ENCODE measurements at places on chromosomes 7 and 10. TPM values are rescaled to one million over a fixed set of nuclear protein-coding genes. Genes with fewer than 3 reads are reported as not detected.

Gene SPRN
- total RNA-seq = 3.7 TPM

Gene ZCWPW1
- 2.6 TPM for total RNA-seq

Gene MALRD1
- total RNA-seq = 0.24 TPM

Gene GJD4
- total RNA-seq = not detected

Gene AKR1B1
- total RNA-seq = 114 TPM

Gene STEAP2
- total RNA-seq = 2.3 TPM

Gene CCNY
- total RNA-seq = 89.4 TPM

Gene CCZ1B
- 54.4 TPM for total RNA-seq

Gene WIPF3
- total RNA-seq = 1.0 TPM

DNA sequence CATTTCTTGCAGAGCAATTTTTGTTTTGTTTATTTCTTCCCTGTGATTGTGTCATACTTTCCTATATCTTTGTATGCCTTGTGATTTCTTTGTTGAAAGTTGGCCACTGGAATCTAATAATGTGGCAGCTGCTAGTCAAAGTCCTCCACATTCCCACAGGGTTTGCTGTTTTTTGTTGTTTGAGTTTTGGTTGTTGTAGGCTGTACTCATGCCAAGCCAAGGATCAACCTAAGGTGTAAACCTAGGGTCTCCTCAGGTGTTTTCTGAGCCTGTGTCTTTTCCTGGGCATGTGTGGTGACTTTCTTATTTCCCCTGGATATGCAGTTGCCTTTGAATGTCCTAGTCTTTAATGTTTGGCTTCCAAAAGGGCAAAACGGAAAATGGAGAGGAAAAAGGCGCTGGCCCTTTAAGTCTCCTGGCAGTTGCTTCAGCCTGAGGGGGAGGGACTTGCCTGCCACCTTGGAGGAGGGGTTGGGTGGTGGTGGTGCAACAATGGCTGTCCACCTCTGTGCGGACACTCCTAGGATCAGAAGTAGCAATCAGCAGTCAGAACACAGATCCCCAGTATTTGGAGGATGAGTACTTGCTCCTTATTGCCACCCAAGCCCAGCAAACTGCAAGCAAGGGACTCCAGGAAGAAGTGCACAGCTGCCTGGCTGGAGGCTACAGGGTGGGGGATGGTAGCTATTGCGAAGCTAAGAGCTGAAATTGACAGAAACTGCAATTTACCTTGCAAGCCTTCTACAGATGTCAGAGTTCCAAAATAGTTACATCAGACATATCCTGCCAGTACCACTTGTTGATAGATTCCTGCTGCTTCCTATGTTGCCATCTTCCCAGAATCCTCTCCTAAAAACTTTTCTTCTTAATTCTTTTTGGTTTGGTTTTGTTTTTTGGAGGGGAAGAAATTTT, 5.6 kb upstream of the ZNF518A start:
- peak; percentile 13 for DNase-seq

GRCh38 chr7:47428052-47428767, 153.7 kb downstream of the TNS3 start:
- no peak for DNase-seq

DNA sequence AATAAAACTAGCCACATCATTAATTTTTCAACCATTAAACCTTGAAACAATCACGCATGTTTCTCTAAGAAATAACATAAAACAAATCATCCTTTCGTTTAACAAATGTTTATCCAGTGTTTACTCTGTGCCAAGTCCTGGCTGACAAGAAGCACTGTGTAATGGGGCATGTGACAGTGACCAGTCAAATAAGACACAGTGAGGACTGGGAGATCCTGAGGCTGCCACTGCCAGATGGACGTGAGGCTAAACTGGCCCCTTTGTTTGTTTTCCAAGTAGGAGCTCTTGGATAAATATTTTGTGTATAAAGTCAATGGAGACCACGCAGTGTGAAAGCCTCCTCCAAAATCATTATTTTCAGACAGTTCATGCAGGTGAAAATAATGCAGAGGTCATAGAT, 626.2 kb downstream of the SUGCT start:
- no peak for DNase-seq

- peak; percentile 86 for DNase-seq
These were observed 103.9 kb downstream of the ZMYND11 start for GRCh38 chr10:239109-239508.

- DNase-seq = peak; percentile 4
These were observed 4.8 kb downstream of the RUFY2 start for GRCh38 chr10:68402276-68402675.

DNA sequence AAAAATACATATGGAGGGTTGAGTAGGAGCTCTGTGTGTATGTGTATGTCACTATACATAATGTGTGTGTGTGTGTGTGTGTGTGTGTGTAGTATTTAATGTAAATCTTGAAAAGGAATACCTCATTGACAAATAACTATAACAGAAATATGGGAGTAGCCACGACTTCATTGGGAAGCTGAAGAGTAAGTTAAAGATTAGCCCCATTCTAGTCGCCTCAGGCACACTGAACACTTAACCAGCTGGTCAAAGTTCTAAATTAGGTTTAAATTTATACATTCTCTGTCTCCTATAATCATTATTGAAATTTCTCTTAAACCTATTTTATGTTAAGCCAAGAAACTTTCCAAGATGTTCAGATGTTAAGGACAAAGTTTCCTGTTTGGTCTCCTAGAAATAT, 45.3 kb downstream of the FAM13C start:
- no peak for DNase-seq

- DNase-seq = no peak
These were observed 45.1 kb downstream of the CHN2 start for GRCh38 chr7:29239638-29240037.

DNA sequence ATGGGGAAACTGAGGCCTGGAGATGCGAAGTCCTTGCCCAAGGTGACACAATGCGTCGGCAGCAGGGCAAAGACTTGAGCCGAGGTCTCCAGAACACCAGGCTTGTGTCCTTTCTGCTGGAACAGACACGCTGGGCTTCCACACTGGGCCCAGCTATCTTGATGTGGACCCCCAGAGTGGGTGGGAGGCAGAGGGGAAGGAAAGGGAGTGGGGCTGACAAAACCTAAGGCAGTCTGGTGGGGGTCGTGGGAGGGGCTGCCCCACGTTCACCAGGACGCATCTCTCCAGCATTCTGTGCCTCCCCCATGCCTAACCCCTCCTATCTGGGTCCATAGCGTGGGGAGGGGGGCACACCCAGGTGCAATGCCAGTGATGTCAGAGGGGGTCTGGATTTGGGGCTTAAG, 38.1 kb downstream of the PPIF start:
- no peak for DNase-seq

- DNase-seq = no peak
These were observed 180.0 kb upstream of the SH2B2 start for GRCh38 chr7:102106625-102107024.

GRCh38 chr10:11823122-11823988, at the start of gene PROSER2:
TSS of gene PROSER2 (plus strand) at chr10:11823356. CDS start at chr10:11852078, 28,722 bp downstream.
- DNase-seq = peak; percentile 50

GRCh38 chr10:1536341-1536740, 201.0 kb downstream of the ADARB2 start:
- DNase-seq = no peak

- DNase-seq = no peak
These were observed 15.0 kb upstream of the BNIP3 start for GRCh38 chr10:131996466-131997365.

GRCh38 chr7:128042012-128042411, 10.8 kb upstream of the LRRC4 start:
- DNase-seq = no peak

DNA sequence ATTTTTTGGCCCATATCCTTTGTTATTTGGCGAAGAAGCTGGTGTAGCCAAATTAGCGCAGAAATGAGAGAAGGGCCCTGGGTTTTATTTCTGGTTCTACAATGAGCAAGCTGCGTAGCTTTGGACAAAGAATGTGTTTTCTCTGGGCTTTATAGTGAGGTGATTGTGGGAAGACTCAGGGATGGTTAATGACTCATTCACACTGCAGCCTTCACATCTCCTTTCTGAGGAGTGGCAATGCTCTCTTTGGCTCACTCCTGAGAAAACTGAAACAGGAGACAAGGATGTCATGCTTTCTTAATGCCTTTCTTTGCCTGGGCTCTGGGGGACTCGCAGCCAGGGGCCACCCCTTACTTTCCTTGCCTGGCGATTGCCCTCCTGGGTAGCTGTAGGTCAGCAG, 271.0 kb upstream of the PODXL start:
- peak; percentile 30 for DNase-seq

GRCh38 chr10:63388421-63389031, 77.3 kb downstream of the JMJD1C start:
- DNase-seq = peak; percentile 56
